Astrocyte (in vitro differentiated cells and primary cell): ENCODE measurements at places on chromosomes 5 and 9.

- H3K27me3 ChIP-seq: no peaks in the 10 kb centered on the region
- no peak overlapping the region for H3K4me3 ChIP-seq
- H3K36me3 ChIP-seq: no peaks in the 10 kb centered on the region
- no peak overlapping the region for H3K27ac ChIP-seq
Observed at GRCh38 chr5:107367939-107368338, 302.8 kb downstream of the EFNA5 start.

- peaks cover 10% of the 10 kb centered on the region for H3K4me1 ChIP-seq
- no peak overlapping the region for H3K4me3 ChIP-seq
- peak overlapping the region; percentile 45 for H3K27ac ChIP-seq
- no peaks in the 10 kb centered on the region for H3K27me3 ChIP-seq
- DNase-seq: peak; percentile 57
Observed at GRCh38 chr9:73683862-73684591, 532.4 kb downstream of the ANXA1 start.

GRCh38 chr5:178992291-178992895, 2.7 kb downstream of the GRM6 start:
- peaks cover 3% of the 10 kb centered on the region for H3K27me3 ChIP-seq
- H3K27ac ChIP-seq: no peak overlapping the region
- H3K4me1 ChIP-seq: no peaks in the 10 kb centered on the region
- no peak for DNase-seq
- H3K36me3 ChIP-seq: no peaks in the 10 kb centered on the region

GRCh38 chr9:135561391-135562234, at the start of gene PAEP:
PAEP (plus strand) TSS chr9:135561756.
- no peaks in the 10 kb centered on the region for H3K27me3 ChIP-seq
- H3K4me3 ChIP-seq: no peak within 1 kb of the TSS
- no peak for DNase-seq

GRCh38 chr9:2595973-2596372, 25.6 kb upstream of the VLDLR start:
- no peak overlapping the region for H3K27ac ChIP-seq
- H3K4me1 ChIP-seq: no peaks in the 10 kb centered on the region
- no peaks in the 10 kb centered on the region for H3K27me3 ChIP-seq
- H3K4me3 ChIP-seq: no peak overlapping the region
- no peak for DNase-seq

GRCh38 chr5:114221807-114222206, 140.1 kb upstream of the KCNN2 start:
- H3K27ac ChIP-seq: no peak overlapping the region
- no peaks in the 10 kb centered on the region for H3K36me3 ChIP-seq
- no peak for DNase-seq
- no peaks in the 10 kb centered on the region for H3K4me1 ChIP-seq
- no peak overlapping the region for H3K4me3 ChIP-seq
